CD4-positive, alpha-beta T cell treated with Interleukin-21 for 1 hour (primary cell): ENCODE measurements at places on chromosomes 1 and 21.
A peak's percentile ranks its signal among the peaks of the same experiment; 100 is the strongest.

- no peak for DNase-seq
Measured at GRCh38 chr1:93575621-93576284, 105.9 kb downstream of the BCAR3 start.

GRCh38 chr1:98133131-98133530, 212.3 kb upstream of the DPYD start:
- no peak for DNase-seq

- DNase-seq: no peak
Measured at GRCh38 chr21:28229814-28230213, 762.9 kb downstream of the LTN1 start.

DNA sequence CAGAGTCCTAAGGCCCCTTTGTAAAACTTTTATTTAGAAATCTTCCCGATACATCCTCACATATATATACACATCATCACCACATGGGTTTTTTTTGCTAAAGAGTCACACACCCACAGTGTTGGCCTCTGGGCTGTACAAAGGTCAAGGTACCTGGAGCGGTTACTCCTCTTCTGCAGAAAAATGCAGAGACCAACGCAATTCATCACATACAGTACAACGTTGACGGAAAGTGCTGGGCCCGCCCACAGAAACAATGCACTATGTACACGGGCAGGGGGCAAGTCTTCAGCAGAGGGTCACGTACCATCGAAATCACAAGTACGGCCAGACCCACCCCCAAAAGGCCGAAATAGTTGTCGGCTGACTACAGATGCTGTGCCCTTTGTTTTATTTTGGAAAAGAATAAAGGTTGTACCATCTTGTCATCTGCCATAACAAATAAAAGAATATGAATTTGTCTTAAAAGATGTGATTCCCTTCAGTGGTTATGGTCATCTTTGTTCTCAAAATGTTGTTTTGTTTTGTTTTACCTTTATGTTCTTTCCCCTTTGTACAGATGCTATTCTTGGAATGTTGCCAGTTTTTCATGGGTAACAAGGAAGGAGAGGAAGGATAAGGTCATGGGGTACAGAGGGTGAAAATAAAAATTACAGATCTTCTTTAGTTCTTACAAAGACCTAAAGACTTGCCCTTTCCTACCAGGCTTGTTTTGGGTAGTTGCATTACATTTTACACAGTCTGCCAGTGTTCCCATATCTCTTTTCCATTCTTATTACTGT, 15.6 kb downstream of the TAL1 start:
- no peak for DNase-seq

GRCh38 chr1:232305050-232305449, 324.9 kb downstream of the SIPA1L2 start:
- DNase-seq: no peak

- no peak for DNase-seq
Measured at GRCh38 chr1:208944981-208945451, 638.5 kb upstream of the CAMK1G start.

- peak; percentile 69 for DNase-seq
Measured at GRCh38 chr1:223515421-223515820, 122.2 kb downstream of the CCDC185 start.

- DNase-seq: no peak
Measured at GRCh38 chr1:169874229-169874628, 19.5 kb downstream of the SCYL3 start.

- no peak for DNase-seq
Measured at GRCh38 chr1:192225703-192226102, 67.4 kb downstream of the RGS18 start.

DNA sequence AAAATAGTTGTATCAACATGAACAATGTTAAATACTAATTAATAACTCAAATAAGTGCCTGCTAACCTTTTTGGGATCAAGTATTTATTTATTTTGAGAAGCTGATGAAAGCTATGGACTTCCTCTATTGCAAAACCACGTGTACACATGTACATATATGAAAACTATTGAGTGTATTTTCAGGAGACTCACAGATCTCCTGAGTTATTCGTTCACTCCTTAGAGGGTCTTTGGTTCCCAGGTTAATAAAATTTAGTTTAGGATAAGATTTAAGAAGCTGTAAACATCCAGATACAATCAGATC, 130.5 kb downstream of the DISC1 start:
- no peak for DNase-seq

GRCh38 chr1:204797401-204797800, 73.3 kb upstream of the NFASC start:
- no peak for DNase-seq

DNA sequence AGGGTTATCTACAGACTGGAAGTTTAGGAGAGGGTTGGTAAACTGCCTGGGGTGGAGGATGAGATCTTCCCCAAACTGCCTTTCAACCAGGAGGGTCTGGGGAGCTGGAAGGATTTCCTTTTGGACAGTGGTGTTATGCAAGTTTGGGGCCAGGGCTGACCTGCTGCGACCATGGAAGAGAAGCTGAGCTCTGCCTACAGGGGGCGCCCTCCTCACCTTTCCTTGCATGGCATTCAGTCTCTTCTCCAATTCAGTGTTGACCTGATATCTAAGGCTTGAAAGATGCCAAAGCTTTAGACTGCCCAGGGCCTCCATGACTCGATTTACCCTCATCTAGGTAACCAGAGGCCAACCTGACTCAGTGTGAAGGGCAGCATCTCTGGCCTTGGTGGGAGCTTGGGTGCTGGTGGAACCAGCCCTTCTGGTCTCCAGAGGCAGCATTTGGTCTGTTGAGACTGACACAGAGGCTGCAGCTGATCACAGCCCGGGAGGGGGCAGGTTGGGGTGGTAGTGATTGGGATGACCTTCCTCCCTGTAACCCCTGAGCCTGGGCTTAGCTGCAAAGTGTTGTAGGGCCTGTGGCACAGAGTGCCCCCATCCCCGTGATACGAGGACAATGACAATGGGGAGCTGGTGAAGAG, 170.0 kb downstream of the GRIK3 start:
- no peak for DNase-seq

- no peak for DNase-seq
Measured at GRCh38 chr21:32278103-32278502, 746 bp downstream of the MIS18A start.

DNA sequence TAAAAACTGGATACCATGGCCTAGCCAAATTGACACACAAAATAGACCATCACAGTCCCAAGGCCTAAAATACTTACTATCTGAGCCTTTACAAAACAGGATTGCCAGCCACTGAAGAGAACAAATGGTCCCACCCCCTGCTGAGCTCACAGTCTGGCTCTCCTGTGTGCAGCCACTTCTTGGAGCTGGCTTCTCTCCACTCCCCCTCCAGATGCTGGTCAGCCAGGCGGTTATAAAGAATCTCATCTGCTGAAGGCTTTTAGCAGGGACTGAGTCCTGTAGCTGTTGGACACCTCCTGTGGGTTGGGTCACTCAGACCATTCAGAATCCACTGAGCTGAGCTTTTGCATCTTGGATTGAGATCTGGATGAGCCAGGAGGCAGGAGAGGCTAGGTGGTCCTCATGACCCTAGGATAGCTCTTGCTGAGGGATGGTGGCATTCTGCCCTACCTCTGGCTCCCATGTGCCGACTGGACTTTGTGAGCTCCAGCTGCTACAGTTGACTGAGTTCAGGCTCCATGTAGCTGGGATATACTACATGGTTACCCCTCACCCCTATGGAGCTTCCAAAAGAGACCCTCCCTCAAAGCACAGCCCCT, 16.1 kb downstream of the OXCT2 start:
- no peak for DNase-seq

DNA sequence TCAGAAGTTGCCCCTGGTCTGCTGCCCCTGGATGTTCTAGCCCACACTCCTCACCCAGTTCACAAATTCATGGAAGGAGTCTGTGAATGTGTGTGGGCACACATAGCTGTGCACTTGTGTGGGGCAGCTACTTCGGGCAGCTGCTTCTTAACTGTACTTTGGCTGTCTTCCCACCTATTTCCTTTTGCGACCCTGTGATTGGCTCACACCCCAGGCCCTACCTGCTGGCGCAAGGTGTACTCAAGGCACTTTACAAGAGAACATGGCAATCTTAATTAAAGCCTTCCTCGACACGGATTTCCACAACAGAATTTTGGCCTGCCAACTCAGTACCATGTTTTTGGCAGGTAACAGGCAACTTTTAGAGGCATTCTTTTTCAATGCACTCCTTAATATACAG, 86.5 kb upstream of the CTTNBP2NL start:
- no peak for DNase-seq

DNA sequence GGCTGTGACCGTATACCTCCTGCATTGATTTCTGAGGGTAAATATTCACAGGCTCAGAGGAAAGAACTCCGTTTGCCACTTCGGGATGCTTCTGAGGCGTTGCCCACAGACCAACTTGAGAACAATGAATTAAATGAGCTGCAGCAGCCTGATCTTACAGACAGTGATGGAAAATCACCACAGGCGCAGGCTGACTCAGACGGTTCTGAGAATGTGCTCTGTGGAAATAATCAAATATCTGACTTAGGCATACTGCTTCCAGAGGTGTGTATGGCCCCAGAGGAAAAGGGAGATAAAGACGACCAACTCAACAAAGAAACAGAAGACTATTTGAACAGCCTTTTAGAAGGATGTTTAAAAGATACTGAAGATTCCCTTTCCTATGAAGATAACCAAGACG, 76.7 kb upstream of the SCCPDH start:
- DNase-seq: no peak

GRCh38 chr1:77218477-77219165, 609 bp downstream of the PIGK start:
- DNase-seq: no peak

GRCh38 chr1:76351655-76352054, 277.1 kb downstream of the ST6GALNAC3 start:
- DNase-seq: no peak

DNA sequence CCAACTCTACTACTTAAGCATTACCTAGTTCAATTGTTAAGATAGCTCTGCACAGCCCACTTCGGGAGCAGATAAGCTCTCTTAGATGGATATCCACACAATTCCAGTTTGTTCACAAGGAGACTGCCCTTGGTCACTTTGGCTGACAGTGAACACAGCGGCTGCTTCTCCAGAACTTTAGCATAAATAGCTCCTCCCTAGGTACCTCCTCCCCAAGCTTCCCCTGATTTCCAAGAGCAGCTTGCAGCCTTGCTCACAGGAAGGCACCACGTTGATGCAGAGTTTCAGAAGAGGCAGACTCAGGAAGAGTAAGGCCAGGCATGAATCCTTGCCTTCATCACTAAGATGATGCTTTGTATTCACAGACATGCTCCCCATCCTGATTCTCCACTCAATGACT, 24.7 kb downstream of the TFF3 start:
- no peak for DNase-seq

GRCh38 chr1:231242516-231243198, 1.6 kb downstream of the GNPAT start:
- no peak for DNase-seq

DNA sequence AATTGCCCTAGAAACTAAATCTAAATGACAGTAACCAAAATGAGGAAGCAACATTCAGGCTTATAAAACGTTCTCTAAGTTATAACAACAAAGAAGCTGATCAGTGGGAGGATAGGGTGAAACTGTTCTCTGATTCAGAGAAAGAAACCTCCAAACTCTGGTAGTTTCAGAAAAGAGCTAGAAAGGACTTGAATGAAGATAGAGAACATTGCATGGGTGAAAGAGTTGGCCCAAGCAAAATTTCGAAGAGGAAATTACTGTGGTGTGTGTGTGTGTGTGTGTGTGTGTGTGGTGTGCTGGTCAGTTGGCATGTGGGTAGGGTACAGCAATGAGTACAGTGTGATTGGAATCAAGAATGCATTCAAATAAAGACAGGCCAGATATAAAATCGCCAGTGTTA, 16.5 kb upstream of the SPAG17 start:
- no peak for DNase-seq

DNA sequence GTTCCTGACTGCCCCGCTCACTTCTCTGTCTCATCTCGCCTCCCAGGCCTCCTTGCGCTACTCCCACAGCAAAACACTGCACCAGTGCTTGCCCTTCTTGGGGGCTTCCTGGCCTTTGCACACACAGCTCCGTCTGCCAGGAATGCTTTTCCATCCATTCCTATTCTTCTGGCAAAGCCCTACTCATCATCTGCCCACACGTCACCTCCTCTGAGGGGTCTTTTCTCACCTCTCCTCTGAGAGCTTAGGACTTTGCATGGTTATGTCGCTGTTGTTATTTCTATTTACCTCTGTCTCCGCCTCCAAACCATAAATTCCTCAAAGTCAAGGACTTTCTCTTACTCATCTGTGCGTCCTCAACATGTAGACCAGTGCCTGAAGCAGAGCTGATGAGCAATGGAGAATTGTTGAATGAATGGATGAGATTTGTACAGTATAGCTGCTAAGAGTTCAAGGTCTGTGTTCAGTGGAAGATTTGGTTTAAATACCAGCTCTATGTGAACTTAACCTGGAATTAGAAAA, 26.4 kb upstream of the BTG2 start:
- DNase-seq: no peak

GRCh38 chr1:35443768-35444518, 113.3 kb downstream of the KIAA0319L start:
- no peak for DNase-seq

DNA sequence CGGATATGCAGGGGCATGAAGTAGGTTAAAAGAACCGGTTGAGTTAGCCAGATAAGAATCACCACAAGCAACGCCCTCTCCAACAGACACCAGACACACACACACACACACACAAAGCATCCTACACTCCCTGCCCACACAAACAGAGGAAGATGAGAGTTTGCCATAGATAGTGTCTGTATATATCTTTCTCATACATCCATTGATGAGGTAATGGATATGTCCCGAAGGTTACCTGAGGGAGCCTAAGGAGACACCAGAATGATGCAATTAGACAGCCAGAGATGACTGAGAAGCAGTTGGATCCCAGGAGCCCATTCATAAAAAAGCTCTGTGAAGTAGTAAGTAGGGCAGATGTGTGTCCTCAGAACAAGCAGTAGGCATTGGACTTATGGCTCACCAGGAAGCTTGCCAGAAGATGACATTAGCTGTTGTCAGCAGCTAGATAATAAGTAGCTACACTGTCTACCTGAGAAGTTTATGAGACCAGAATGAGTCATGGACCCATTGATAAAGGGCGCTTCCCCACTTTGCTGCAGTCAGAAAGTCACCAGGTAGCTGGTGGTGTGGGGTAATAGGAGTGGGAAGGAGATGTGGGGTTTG, 247.0 kb downstream of the KCNT2 start:
- no peak for DNase-seq

- DNase-seq: no peak
Measured at GRCh38 chr1:156897078-156897825, 3.7 kb downstream of the PEAR1 start.

DNA sequence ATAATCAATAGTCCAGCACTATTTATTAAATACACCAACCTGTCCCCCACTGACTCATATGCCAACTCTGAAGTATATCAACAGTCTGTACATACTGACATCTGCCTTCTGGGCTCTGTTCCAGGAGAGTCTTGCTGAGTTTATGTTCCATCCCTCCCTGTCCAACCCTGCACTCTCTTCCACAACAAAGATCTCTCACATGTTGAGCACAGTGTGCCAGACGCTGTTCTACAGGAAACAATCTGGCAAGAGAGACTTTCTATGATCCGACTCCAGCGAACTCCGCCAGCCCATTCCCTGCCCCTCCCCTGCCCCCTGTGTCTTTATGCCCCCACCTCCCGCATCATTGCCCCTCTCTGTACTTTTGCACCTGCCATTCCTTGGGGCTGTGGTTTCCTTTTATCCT, 3.4 kb downstream of the LACTBL1 start:
- DNase-seq: no peak
